Mesothelial cell of epicardium (in vitro differentiated cells): ENCODE measurements at places on chromosomes 12 and 14. TPM values are rescaled to one million over a fixed set of nuclear protein-coding genes. Genes with fewer than 3 reads are reported as not detected.

TULP3 gene
- total RNA-seq: 24.0 to 26.4 TPM (median 25.2 TPM) in 3 replicates

CD27 gene
- not detected in 3 replicates for total RNA-seq

DNA sequence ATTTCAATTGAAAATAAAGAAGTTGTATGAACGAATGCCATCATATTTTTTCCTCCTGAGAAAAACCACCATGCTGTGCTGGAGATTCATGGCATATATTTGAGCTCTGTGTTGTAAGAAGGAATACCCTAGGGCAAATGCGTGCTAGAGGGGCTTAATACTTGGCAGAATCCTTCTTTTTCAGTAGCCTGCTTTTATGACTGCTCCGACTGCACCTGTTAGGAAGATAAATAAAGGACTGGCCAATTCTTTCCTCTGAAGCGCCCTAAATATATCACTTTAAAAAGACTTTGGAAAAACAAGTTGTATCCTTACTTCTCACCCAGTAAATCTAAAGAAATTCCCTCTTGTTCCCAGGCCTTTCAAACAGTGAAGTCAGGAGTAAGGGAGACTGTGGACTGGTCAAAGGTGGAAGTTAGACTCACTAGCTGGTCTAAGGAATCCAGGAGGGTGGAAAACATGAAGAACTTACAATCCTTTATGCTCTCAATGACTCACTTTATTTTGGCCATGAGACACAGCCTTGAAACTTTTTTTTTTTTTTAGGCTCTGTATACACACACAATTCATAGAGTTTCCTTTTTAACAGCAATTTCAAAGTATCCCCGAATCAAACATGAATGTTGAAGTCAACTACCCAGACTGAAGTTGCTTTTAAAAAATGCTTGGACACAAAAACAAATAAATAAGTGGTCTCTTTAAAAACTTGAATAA, 5.2 kb downstream of the MYBPC1 start:
- H3K27me3 ChIP-seq: no peaks in the 10 kb centered on the region
- no peaks in the 10 kb centered on the region for H3K36me3 ChIP-seq
- no peak overlapping the region for H3K4me3 ChIP-seq
- H3K27ac ChIP-seq: no peak overlapping the region
- no peak for DNase-seq

DNA sequence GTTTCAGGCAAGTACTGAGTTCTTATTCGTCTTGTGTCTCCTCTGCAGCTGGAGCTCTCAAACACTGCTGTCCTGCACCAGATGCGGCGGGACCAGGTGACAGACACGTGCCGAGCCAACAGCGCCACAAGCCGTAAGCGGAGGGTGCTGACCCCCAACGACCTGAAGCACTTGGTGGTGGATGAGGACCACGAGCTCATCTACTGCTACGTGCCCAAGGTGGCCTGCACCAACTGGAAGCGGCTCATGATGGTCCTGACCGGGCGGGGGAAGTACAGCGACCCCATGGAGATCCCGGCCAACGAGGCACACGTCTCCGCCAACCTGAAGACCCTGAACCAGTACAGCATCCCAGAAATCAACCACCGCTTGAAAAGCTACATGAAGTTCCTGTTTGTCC, 201.2 kb downstream of the SLC41A2 start:
- no peaks in the 10 kb centered on the region for H3K4me1 ChIP-seq
- peaks cover 3% of the 10 kb centered on the region for H3K27me3 ChIP-seq
- H3K36me3 ChIP-seq: no peaks in the 10 kb centered on the region
